Mesenteric fat pad (tissue), 1 donor: ENCODE measurements at places on chromosomes 3 and 15. TPM values are rescaled to one million over a fixed set of nuclear protein-coding genes. Genes with fewer than 3 reads are reported as not detected.

DNA sequence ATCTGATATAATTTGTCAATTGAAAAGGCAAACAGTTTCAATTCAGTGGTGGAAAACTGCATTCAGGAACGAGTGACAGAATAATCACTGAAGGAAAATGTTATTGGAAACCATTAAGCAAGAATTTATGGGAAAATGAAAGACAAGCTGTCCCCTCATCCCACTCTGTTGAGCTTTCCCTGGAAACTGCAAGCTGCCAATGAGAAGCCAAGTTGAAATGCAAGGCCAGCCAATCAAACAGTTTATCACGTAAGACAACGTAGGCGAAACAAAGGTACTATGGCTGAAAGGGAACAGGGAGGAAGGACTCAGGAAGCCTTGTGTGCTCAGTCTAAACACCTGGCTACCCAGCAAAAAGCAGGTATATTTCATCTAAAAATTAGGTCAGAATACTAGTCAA is 187.9 kb upstream of the ATP10A start:
- DNase-seq = no peak

DNA sequence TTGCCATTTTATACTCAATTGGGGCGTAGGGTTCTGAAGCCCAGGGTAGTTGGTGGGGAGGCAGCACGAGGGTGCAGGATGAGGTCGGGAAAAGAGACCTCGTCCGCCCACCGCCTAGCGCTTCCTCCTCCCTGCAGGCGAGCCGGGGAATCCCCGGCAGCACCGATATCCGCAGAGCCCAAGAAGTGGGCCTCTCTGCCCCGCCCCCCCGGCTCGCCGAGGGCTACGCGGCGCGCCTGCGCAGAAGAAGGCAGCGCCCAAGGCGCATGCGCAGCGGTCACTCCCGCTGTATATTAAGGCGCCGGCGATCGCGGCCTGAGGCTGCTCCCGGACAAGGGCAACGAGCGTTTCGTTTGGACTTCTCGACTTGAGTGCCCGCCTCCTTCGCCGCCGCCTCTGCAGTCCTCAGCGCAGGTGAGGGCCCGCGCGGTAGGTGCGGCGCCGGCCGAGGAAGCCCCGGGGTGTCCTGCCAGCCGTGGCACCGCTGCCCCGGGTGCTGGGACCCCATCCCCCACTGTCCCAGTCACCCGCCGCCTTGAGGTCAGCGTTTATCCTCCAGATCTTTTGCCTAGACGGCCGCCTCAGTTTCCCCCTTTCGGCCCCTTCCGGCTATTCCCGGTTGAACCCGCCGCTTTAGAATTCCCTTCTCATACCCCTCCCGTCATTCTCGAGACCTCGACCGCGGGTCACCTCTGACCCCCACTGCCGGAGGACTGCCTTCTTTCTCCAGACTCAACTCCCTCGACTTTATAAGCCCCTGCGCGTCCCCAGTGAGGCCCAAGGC is at the start of gene ALAS1:
ALAS1 (plus strand) TSS at position 319 of the 784 bp plus-strand sequence. CDS start 1,082 bp downstream, outside the sequence.
- DNase-seq = peak; percentile 98

DNA sequence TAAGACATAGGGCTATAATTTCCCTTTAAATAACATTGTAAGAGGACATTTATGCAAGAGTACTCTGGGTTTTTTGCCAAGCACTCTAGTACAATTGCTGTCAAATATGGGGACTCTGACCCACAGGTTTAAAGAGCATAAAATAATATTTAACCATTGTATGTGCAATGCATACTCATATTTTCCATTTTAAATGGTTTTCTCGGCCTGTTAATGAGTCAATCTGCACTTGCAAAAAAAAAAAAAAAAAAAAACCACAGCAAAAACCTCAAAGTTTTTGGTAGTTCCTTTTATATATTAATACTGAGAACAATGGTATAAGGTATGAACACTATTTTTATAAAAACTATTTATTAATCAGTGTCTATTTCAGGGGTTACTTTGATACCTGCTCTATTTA is 304.0 kb upstream of the CBLB start:
- DNase-seq = no peak

The ACVR2B gene
- 2.7 TPM for total RNA-seq

DNA sequence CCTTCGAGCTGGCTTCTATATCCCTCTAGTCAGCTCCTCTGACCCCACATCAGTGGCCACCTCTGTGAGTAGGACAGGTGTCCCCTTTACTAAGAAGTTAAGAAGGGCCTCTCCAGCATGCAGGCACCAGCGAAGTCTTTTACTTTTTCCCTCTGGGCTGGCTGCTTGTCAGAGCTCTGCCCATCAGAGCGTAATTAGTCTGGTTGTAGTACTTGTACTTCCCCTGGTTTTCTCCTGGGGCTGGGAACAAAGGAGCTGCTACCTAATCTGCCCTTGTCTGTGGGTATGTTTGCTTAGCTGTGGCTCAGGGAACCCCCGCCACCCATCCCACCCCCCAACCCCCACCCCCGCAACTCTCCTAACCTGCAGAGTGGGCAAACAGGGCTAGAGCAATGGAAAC is 27.4 kb upstream of the ALPK3 start:
- DNase-seq = no peak

The CADPS gene
- 0.45 TPM for total RNA-seq

The JMJD7 gene
- total RNA-seq = 7.7 TPM

GRCh38 chr3:134597390-134597970 is 53.3 kb downstream of the KY start:
- DNase-seq = no peak

The PLA2G4D gene
- total RNA-seq = not detected

DNA sequence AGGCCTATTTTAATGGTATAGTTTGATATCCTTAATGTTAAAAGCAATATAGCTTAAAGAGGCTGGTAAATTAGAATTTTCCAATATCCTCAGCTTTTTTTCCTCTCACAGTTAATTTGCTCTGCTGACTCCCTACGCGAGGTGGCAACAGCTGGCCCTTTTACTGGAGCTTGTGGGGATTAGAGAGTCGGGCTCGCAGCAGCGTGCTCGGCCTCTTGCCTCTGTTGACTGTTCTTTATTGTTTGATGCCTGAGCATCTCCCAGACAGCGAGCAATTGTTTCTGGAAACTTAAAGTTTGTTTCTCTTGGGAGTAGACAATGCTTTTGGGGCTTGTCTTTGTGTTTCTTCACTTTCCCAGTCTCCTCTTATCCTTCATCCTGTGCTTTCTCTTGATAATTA is 80.8 kb downstream of the OPA1 start:
- no peak for DNase-seq

GRCh38 chr3:129606636-129607390 is at the start of gene PLXND1:
TSS of gene PLXND1 (minus strand) at chr3:129606676. CDS start at chr3:129606639, 37 bp downstream.
- DNase-seq = no peak

DNA sequence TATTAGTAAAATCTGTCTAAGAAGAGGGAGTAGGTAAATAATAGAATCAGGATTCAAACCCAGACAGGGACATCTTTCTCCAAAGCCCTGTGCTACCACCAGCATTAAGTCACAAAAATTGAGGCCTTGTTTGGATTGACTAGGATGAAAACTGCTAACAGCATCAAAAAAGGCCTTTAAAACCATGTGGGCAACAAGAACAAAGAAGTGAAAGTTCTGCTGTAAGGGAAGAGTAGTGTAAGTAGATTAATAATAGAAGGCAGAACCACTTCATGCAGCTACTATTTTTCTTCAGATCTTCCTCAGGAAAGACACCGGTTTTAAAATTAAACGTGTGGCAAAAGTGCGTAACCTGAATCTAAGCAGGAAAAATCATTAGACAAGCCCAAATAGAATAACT is 15.3 kb upstream of the KBTBD12 start:
- DNase-seq = no peak

The ITIH1 gene
- total RNA-seq = not detected

The AHSG gene
- not detected for total RNA-seq

The IRAK2 gene
- total RNA-seq = 4.7 TPM

The NR1I2 gene
- 0.26 TPM for total RNA-seq

The PARP3 gene
- total RNA-seq = 19.7 TPM

The CYP1A2 gene
- total RNA-seq = not detected

The PRSS50 gene
- not detected for total RNA-seq

The PDZRN3 gene
- 52.8 TPM for total RNA-seq

- DNase-seq = peak; percentile 71
Observed at GRCh38 chr3:185646382-185647133, 60.5 kb downstream of the SENP2 start.

The AADACL2 gene
- 0.22 TPM for total RNA-seq

The ELL3 gene
- 2.0 TPM for total RNA-seq

DNA sequence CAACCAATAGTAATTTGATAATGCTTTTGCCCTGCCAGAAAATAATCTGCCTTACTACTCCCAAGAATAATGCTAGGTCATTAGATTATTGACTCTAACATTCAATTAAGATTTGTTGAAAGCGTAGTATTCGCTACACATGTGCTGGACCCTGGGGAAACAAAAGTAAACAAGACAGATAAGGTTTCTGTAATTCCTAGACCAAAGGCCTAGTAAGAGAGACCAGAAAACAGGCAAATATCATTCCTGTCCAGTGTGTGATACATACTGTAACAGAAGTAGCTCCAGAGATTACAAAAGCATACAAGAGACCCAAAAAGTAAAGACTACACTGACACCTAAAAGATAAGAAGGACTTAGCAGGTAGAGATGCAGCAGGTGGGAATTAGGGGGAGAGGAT is 60.8 kb downstream of the PLOD2 start:
- no peak for DNase-seq

The CFAP100 gene
- total RNA-seq = not detected

The SCAANT1 gene
- not detected for total RNA-seq

GRCh38 chr3:56373386-56373785 is 94.9 kb downstream of the ERC2 start:
- DNase-seq = no peak

The TMEM115 gene
- 45.6 TPM for total RNA-seq
